Neural crest cell (in vitro differentiated cells): ENCODE measurements at places on chromosomes 13 and 19. TPM values are rescaled to one million over a fixed set of nuclear protein-coding genes. Genes with fewer than 3 reads are reported as not detected.

DNA sequence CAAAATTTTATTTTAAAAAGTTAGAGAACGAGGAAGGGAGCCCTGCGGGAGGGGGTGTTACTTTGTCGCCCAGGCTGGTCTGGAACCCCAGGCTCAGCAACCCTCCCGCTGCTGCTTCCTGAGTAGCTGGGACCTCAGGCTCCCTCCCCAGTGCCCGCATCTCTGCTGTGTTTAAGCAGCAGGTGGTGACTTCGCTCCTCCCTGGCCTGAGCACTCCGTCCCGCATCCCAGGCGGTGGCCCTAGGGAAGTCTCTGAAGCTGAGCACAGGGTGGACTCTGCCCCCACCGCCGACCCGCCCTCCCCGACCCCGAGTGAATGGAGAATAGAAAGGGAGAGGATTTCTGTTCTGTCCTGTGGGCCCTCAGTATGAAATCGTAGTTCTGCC, 30.5 kb downstream of the ZNF701 start:
- DNase-seq, result no peak

DNA sequence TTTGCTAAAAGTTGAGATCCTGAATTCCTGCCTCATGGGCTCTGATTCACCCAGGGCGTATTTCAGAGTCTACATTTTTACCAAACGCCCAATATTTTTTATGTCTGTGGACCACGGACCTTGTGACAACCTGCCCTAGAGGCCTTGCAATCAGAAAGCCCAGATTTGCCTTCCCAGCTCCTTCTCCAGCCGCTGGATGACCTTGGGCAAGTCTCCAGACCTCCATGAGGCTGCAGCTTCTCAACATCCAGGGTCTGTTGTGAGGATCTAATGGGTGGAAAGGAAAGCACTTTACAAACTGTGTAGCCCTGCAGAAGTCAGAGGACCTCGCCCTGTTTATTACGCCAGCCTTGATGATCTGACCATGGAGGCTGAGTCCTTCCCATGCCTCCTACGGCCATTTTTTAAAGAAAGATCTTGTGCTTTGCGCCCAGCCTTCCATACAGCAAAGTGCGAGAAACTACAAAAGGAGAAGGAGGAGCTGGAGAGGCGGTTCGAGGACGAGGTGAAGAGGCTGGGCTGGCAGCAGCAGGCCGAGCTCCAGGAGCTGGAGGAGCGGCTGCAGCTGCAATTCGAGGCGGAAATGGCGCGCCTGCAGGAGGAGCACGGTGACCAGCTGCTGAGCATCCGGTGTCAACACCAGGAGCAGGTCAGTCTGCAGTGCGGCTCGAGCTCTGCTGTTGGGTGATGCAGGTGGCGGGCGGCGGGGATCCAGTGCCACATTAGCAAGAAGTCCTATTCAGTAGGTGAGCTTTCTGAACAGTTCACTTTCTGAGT, 115.6 kb downstream of the SLC7A1 start:
- DNase-seq, result no peak

- no peak for DNase-seq
Measured at GRCh38 chr13:42591602-42592001, 17.6 kb downstream of the TNFSF11 start.

- DNase-seq, result no peak
Measured at GRCh38 chr13:60165391-60166099, 1.8 kb upstream of the DIAPH3 start.

- DNase-seq, result no peak
Measured at GRCh38 chr19:16829822-16830289, 658 bp downstream of the SIN3B start.

Gene C19orf38
- total RNA-seq, result not detected in 2 replicates
